ENCODE measurements at places on chromosomes 2 and 18.

DNA sequence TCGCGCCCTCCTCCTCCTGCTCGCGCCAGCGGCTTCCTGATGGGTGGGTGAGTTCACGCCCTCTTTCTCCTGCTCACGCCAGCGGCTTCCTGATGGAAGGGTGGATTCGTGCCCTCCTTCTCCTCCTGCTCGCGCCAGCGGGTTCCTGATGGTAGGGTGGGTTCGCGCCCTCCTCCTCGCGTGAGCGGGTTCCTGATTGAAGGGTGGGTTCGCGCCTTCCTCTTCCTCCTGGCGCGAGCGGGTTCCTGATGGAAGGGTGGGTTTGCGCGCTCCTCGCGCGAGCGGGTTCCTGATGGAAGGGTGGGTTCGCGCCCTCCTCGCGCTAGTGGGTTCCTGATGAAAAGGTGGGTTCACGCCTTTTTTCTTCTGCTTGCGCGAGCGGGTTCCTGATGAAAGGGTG, 62.0 kb upstream of the MGAT5 start:
- no peak for DNase-seq

DNA sequence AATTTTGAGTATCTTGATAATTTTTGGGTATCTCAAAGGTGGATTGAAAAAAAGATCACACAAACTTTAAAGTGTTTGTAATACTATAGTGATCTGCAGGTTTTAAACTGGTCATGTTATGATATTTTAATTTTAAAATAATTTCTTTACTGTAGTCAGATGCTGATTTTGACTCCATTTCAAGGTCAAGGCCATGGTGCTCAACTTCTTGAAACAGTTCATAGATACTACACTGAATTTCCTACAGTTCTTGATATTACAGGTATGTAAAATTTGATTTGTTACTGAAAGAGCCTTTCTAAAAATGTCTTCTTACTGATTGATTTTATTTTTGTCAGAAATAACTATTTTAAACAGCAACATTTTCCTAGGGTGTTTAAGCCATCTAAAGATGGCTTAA, 33.1 kb upstream of the METAP1D start:
- DNase-seq: no peak

GRCh38 chr18:65235966-65236624, 514.7 kb upstream of the CDH7 start:
- peak; percentile 6 for DNase-seq

DNA sequence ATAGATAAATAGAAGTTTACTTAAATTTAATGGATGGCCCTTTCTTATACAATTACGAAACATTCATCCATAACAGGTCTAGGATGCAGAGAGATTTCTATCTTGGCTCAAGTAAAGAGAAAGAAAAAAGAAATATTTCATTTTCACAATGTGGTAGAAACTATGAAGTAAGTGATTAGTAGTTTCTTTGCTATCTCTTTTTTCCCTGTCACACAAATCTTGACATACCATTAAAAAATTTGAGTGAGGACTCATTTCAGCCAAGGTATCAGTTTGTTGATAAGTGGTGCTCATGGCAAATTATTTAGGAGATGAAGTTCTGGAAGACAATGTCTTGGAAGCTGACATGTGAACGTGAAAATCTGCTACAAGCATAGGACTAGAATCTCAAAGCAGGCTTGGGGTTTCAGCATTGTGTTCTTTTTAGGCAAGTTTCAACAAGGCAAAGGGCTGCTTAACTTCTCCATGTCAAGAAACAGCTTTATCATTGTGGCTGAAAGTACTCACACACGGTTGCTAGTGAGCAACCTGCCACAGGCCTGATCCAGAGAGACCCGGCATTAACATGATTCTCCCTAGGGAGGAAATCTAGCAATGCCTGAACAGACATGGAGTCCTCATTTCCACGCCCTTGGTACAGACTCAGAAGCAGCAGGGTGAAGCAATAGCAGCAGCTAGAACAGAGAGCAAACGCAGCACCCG, 414.6 kb downstream of the DLGAP1 start:
- DNase-seq: no peak

GRCh38 chr2:176934131-176934530, 278.5 kb upstream of the HNRNPA3 start:
- DNase-seq: no peak

DNA sequence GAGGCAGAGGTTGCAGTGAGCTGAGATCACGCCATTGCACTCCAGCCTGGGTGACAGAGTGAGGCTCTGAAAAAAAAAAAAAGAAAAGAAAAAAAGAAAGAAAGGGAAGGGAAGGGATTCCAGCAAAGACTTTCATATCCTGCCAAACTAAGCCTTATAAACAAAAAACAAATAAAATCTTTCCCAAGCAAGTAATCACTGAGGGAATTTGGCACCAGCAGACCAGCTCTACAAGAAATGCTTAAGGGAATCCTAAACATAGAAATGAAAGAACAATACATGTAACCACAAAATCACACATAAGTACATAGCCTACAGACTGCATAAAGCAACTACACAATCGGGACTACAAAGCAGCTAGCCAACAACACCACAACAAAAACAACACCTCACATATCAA, 79.1 kb downstream of the TRABD2A start:
- DNase-seq: no peak

All from NCI-H187 treated with DMSO at 0.1 percent for 48 hours (cell line).